CD4-positive, alpha-beta T cell treated with Interleukin-15 for 1 hour (primary cell): ENCODE measurements at places on chromosomes 3 and 15.

DNA sequence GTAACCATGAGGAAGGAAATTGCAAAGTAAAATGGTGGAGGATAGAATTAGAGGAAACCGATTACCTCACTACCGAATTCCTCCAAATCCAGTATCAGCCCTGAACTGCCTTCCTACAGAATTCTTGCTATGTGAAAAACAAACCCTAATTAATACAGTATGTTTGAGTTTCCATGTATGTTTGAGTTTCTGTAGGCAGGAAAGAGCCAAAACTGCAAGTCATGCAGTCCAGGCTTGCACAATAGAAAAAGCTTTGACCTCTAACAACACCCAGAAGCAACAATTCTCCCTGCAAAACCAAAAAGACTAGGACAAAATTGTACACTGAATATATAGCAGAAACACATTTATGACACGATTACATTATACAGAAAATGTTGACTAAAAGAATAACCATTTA, 614.8 kb downstream of the DIPK2A start:
- no peak for DNase-seq

GRCh38 chr15:90761629-90762028, 44.5 kb downstream of the BLM start:
- DNase-seq: no peak

- DNase-seq: no peak
Measured at GRCh38 chr3:160857476-160858119, 101.6 kb downstream of the PPM1L start.

DNA sequence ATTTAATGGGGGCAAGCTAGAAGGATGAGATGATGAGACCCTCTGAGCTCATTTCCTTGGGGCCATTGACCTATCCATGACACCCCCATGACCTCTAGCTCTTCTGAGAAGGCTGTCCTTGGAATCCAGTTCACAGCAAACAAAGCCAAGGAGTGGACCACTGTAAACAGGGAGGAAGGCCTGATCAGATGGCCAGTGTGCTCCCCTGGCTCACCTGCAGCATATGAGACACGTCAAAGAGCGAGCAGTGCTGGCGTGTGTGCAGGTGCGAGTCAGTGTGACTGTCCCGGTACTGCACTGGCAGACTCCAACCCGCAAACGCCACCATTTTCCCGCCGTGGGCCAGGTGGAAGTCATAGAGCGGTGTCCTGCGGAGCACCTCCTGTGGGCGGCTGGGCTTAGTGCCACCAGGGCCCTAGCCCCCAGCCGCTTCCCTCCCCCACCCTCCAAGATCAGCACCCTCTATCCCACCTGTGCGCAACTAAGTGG, 339 bp downstream of the AMT start:
- DNase-seq: no peak

GRCh38 chr15:75570126-75570845, 8.8 kb downstream of the PTPN9 start:
- no peak for DNase-seq

DNA sequence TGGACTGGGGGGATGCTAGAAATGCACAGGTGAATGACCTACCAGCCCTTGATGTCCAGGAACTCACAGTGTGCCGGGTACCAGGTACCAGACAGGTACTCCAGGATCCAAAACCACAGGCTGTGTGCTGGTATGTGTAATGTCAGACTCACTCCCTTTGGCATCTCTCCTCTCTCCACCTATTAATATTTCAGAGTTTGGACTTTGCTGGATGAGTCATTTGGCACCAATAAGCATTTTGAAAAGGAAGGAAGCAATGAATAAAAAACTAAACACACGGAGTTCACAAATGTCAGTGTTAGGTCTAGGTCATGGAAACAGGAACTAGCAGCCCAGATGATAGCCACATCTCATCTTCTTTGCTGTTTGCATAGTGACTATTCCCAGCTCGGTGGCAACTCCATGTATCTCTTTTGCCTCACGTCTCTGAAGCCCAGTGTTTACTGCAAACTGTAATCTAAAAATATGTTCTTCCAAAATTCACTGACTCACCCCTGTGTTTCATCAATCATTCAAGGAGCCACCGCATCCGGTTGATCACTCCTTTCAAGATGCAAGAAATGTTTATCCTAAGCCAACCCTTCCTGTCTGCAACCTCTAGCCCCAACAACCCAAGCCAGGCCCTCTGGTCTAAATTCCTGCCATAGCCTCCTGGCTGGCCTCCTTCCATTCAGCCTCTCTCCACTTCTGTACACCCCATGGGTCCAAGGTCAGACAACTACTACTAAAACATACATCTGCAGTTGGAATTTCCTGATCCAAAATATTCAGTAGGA, 8.4 kb downstream of the ITGB5 start:
- DNase-seq: no peak

DNA sequence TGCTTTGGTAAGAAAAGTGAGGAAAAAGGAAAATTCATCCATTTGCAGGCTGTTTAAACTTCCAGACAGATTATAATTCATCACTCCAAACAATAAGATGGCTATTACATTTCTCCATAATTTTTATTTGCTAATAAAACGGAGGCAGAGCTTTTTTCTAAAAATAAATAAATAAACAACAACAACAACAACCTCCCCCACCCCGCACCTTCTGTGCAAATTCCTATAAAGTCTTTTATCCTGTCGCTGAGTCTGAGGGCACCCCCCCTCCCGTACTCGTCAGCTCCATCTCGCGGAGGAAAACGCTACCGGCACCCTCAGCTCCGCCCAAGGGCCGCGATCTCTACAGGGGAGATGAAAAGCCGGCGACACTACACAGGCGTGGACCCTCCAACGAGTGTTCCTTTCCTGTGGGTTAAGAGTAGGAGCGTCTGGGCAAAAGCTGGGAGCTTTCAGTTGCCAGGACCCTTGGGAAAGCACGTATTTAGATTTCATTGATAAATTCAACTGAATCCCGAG, 1.0 kb upstream of the ATP1B3 start:
- peak; percentile 78 for DNase-seq

DNA sequence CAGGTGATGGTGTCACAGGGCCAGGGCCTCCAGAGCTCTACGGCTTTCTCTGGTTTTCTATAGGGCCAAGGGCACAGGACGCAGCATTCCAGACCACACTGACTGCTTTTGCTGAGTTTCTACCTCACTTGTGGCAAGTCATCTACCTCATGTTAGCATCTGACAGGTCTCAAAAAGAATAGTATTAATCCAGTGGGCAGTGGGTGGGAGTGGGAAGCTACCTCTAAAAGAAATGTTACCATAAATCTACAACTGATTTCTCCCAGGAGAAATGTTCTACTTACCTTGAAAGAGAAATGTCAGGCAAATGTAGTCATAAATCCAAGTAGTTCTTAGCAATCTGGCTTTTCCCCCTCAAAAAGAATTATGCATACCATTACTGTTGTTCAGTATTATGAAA, 55.7 kb upstream of the CCR4 start:
- no peak for DNase-seq

DNA sequence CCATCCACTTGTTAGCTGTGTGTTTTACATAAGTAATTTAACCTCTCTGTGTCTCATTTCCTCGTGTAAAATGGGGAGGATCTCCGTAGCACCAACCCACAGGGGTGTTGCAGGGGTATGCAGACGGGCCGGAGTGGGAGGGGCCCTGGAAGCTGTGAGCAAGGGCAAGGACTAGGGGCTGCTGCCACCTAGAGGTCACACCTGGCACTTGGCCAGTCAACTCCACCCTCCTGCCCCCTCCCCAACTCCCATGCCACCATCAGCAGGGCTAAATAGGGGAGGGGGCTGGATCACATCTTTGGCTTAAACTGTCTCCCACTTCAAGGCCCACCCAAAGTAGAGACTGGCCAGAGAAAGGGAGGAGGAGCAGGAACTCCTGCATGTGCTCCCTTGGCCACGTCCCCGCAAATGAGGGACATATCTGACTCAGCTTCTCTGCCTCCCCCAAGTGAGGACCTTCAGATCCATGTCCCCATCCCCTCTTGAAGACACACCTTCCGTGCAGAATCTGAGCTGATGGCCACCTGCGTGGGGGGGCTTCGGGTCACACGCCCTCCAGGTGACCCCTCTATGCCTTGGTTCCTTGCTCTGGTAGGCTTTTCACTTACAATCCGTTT, 2.6 kb downstream of the CCDC9B start:
- peak; percentile 80 for DNase-seq

GRCh38 chr3:114384558-114384903, 90.7 kb downstream of the TIGIT start:
- no peak for DNase-seq

DNA sequence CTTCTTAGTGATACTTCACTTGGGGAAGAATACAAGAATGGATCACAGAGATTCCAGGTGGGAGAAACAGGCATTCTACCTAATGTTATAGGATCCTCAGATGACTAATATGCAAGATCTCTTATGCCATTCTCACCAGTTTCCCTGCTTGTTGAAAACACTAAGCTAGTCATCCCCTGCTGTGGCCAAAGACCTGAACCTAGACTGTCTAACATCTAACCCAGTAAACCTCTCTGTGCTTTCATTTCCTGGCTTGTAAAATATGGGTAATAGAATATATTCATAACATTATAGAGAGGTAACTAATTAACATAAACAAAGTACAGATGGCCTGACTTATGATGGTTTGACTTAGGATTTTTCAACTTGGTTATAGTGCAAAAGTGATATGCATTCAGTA, 776.3 kb downstream of the TUSC7 start:
- no peak for DNase-seq

GRCh38 chr15:73019154-73019553, 33.1 kb upstream of the NEO1 start:
- no peak for DNase-seq

- DNase-seq: no peak
Measured at GRCh38 chr3:82927309-82928253, 1166.1 kb upstream of the GBE1 start.

- DNase-seq: no peak
Measured at GRCh38 chr3:37545479-37545878, 316.2 kb upstream of the CTDSPL start.

- no peak for DNase-seq
Measured at GRCh38 chr3:129009266-129009665, 8.2 kb downstream of the EFCC1 start.

GRCh38 chr3:69121950-69122349, 445 bp downstream of the LMOD3 start:
- no peak for DNase-seq

- no peak for DNase-seq
Measured at GRCh38 chr3:121175083-121175482, 267.1 kb downstream of the STXBP5L start.

DNA sequence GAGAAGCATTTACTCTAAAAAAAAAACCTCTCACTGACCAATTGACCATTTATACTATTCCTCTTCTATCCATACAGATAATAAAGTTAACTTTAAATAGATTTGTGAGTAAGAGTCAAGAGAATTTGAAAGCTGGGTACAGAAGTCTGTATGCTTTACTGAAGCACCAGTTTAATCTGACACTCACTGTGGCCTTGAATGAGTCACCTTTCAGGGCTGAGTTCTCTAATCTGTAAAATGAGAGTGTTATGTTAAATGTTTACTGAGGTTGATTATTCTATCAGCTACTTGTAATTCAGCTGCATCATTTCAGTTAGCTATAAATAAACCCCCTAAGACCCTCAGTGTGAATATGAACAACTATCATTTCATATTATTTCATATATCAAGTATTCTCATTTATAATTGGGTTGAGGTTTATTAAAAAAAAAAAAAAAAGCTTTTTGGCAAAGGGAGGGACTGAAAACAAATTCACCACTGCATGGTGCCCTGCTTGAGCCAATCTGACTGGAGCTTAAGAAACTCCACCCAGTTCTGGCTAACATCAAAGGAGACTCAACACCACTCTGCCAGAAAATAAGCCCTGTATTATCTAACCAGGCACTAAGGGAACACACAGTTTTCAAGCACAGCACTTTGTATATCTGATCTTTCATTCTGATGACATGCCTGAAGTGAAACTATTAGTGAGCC, 2.8 kb downstream of the MAP4 start:
- DNase-seq: no peak

GRCh38 chr15:95208988-95209387, 977.6 kb downstream of the MCTP2 start:
- no peak for DNase-seq

DNA sequence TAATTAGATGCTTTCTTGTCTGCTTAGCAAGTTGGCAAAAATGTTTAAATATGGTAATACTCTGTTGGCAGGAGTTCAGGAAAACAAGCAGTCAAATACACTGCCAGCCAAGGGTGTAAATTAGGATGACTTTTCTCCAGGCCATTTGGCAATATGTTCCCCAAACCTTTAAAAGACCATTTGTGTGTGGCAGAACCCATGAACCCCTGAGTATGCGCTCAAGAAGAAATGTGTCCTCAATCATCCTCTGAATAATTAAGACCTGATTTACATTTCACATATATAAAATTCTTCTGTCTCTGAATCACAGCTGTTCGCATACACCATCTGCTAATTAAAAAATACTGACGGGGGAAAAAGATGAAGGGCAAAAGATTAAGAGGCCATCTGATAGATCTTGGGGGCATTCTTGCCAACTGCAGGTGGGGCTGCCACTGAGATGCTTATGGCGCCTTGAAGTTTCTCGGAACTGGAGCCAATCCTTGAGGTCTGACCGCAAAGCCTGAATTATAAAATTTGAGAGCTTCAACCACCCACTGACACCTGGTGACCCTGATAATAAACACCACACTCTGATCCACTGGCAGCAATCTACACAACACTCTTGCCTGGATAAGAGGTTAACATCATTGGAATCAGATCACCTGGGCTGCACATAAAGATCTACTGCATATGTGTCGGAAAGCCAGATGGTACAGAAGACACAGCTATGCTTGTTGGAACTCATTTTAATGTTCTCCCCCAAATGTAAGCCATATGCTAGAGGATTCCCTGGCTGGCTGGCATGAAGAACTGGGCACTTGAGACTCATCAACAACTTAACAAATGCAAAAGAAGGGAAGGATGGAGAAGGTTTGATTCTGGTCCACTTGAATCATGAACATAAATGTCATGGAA, 190.6 kb downstream of the OSBPL10 start:
- no peak for DNase-seq

GRCh38 chr3:45001738-45002137, 24.4 kb upstream of the CLEC3B start:
- no peak for DNase-seq

DNA sequence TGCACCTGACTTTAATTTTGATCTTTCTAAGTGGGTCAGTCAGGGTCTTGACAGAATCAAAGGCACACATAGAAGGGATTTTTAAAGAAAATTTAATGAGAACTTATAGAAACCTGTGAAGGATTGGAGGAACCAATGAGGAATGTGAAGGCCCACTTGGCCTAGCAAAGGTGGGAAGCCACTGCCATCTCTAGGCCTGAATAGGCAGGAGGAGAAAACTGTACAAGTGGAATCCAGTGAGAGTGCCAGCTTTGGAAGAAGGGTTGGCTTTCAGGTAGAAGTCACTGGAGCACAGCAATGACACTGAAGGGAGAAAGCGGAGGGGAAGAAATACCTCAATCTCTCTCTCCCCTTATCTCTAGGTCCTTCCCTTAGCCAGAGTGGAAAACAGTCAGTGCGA, 380.7 kb upstream of the KCNMB2 start:
- no peak for DNase-seq

- no peak for DNase-seq
Measured at GRCh38 chr3:157336252-157337009, 100.2 kb upstream of the PTX3 start.

DNA sequence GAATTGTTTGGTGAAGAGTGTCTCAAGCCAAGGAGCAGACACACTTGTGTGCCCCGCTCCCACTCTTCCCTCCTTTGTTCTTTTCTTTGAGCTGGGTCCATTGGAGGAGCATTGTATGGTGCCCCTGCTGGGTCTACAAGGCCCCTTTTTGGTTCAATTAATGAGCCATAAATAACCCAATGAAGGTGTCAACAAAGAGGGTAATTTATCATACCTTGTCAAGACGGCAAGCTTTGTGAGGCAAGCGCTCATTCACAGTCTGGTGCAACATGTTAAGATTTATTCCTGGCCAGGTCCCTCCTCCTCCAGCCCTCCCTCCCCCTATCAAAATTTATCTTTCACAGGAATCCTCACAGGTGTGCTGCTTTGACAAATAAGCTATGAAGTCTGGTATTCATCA, 300.1 kb downstream of the RORA start:
- DNase-seq: no peak
